Chondrocyte (in vitro differentiated cells): ENCODE measurements at places on chromosomes 2 and 18. TPM values are rescaled to one million over a fixed set of nuclear protein-coding genes. Genes with fewer than 3 reads are reported as not detected.

DNA sequence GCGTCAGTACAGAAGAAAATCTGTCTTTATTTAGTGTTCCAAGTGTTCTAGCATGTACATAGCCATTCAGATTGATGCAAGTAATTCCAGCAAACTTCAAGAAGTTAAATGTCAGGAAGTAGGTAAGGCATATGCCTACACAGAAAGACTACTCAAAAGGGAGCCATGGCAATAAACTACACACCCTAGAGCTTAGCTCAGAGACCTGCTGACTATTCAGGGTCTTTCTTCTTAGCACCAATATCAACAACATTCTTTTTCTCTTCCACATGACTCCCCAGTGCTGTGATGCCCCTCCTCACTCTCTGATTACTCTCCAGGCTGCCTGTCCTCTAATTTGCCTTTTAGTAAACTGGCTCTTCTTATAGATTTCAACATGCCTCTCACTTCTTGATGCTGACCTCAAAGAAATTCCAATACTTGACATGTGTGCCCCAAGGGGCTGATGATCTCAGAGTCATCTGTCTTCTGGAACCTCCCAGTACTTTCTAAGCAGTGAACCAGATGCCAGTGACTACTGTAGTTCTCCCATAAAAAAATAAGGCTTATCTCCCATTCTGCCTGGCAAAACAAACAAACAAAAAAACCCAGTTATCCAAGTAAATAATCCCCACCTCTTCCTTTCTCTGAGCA is 909.2 kb upstream of the FANCL start:
- no peaks in the 10 kb centered on the region for H3K36me3 ChIP-seq
- DNase-seq = no peak
- H3K4me3 ChIP-seq = no peak overlapping the region
- H3K4me1 ChIP-seq = no peaks in the 10 kb centered on the region
- H3K27me3 ChIP-seq = peaks cover 10% of the 10 kb centered on the region

Gene HOXD8
- not detected in 3 replicates for total RNA-seq

DNA sequence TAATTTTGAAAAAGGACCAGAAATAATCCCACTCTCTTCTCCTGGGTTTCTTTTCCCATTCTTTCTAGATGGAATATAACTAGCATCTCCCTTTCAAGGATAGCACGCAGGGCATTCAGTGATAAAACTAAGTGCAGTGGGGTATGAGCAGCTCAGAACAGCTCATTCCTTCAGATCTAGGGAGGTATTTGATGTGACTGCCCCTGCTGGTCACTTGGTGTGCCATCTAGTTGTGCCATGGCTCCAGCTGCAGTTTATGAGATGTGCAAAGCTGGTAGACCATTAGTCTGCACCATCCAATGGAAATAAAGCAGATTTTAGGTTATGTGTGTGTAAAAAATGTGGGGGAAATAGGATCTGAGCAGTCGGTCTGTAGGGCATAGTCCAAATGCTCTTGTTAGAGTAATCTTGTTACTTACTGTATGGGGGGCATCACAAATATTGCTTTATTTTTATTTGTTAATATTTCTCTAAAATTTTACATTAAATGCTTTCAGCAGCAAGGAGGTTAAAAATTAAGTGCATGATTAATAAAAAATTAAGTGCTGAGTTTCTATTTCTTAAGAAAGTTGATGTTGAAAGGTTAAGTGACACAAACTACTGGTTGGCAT is 38.9 kb downstream of the CTAGE1 start:
- H3K36me3 ChIP-seq = no peaks in the 10 kb centered on the region
- H3K27ac ChIP-seq = no peak overlapping the region
- no peak overlapping the region for H3K4me3 ChIP-seq

DNA sequence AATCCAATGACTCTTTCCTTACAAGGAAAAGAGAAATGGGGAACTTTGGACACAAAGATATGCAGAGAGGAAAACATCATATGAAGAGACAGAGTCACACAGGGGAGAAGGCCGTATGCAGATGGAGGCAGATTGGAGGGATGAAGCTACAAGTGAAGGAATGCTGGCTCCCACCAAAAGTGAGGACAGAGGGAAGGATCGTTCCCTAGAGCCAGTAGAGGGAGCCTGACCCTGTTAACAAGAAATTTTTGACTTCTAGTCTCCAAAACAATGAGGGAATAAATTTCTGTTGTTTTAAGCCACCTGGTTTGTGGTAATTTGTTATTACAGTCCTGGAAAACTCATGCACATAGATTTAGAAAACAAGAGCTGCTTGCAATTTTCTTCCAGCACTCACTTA is 169.3 kb downstream of the PMAIP1 start:
- no peak overlapping the region for H3K27ac ChIP-seq
- H3K4me3 ChIP-seq = no peak overlapping the region
- DNase-seq = no peak
- peaks cover 15% of the 10 kb centered on the region for H3K27me3 ChIP-seq
- no peaks in the 10 kb centered on the region for H3K36me3 ChIP-seq
- no peaks in the 10 kb centered on the region for H3K4me1 ChIP-seq

- DNase-seq = no peak
- H3K4me1 ChIP-seq = peaks cover 55% of the 10 kb centered on the region
- H3K27ac ChIP-seq = no peak overlapping the region
- no peaks in the 10 kb centered on the region for H3K36me3 ChIP-seq
Observed at GRCh38 chr2:68765739-68766375, 31.2 kb downstream of the ARHGAP25 start.

DNA sequence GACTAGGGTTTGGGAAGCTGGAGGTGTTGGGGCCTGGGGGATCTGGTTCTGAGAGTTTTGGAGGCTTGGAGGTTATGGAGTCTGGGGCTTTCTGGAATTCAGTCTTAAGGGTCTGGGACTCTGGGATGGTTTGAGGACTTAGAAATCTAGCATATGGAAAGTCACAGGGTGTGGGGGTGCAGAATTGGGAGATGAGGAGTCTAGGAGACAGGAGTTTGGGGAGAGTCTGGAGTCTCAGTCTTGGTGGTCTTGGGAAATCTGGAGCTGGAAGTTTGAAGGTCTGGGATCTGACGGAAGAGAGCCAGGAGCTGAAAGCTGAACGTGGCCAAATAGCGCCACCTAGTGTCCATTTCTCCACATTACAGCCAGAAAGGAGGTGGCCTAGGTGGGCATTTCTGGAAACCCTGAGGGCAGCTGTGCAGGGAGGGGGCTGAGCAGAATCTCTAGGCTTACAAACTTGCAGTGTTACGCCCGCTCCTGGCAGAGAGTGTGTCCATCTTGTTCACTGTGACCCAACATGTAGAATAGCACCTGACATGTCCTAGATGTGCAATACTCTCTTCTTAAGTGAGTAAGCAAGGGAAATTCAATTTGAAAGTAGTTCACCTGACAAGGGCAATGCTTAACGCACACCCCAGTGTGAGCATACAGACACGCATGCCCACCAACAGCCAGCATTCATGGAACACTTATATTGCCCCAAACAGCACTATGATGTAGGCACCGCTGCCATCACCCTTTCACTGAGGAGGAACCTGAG is 204.8 kb downstream of the TFCP2L1 start:
- H3K4me3 ChIP-seq = no peak overlapping the region
- H3K27me3 ChIP-seq = peaks cover 19% of the 10 kb centered on the region
- DNase-seq = no peak

Gene EIF2B4
- total RNA-seq = 43.1 to 46.2 TPM (median 44.0 TPM) in 3 replicates

Gene EMILIN2
- 2.2 to 9.9 TPM (median 9.3 TPM) in 3 replicates for total RNA-seq

DNA sequence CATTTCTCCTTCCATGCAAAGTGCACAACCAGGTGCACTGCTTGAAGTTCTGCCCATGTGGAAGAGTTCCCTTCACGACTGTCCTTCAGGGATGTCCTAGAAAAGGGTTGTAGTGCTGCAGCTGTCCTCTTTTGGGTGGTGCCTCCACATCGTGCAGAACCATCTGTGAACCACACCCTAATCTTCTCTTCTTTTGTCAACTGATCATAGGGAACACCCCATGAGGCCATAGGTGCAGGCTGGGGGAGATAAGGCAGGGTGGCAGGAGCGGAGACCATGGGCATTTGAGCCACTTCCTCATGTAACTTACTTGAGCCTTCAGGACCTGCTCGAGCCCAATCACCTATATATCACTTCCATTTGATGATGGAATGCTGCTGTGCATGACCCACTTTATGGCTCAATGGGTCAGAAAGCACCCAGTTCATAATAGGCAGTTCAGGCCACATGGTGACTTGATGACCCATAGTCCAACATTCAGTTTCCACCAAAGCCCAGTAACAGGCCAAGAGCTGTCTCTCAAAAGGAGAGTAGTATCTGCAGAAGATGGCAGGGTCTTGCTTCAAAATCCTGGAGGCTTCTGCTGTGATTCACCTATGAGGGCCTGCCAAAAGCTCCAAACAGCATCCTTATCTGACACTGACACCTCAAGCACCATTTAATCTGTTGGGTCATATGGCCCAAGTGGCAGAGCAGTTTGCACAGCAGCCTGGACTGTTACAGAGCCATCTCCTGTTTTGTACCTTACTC is 84.7 kb upstream of the CYRIA start:
- DNase-seq = no peak
- no peak overlapping the region for H3K4me3 ChIP-seq
- H3K36me3 ChIP-seq = no peaks in the 10 kb centered on the region
- H3K27me3 ChIP-seq = peaks cover 19% of the 10 kb centered on the region

DNA sequence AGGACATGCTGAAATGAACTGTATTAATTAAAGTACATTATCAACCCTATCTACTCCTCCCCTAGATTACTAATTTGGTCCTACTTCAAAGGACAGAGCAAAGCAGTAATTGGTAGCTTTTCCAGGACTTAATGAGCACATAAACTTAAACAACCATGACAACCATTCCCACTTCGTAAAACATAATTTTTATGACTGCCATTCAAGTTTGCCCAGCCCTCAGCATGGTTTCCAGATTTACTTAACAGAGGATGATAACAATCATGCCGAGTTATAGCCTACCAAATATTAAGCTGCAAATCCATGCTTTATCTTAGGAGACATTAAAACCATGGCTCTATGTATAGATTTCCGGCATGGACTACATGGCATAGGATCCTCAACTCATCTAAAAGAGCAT is 401.1 kb upstream of the CHAC2 start:
- no peaks in the 10 kb centered on the region for H3K36me3 ChIP-seq
- H3K27me3 ChIP-seq = peaks cover 2% of the 10 kb centered on the region
- no peak for DNase-seq
- no peak overlapping the region for H3K27ac ChIP-seq

- no peak for DNase-seq
- H3K27me3 ChIP-seq = no peaks in the 10 kb centered on the region
- H3K4me3 ChIP-seq = peak overlapping the region; percentile 17
- no peaks in the 10 kb centered on the region for H3K36me3 ChIP-seq
Observed at GRCh38 chr2:150125708-150126107, 361.8 kb downstream of the RND3 start.

GRCh38 chr2:224069172-224069571 is 30.1 kb upstream of the SERPINE2 start:
- no peaks in the 10 kb centered on the region for H3K27me3 ChIP-seq
- no peaks in the 10 kb centered on the region for H3K36me3 ChIP-seq
- DNase-seq = no peak
- H3K27ac ChIP-seq = no peak overlapping the region
- no peaks in the 10 kb centered on the region for H3K4me1 ChIP-seq

DNA sequence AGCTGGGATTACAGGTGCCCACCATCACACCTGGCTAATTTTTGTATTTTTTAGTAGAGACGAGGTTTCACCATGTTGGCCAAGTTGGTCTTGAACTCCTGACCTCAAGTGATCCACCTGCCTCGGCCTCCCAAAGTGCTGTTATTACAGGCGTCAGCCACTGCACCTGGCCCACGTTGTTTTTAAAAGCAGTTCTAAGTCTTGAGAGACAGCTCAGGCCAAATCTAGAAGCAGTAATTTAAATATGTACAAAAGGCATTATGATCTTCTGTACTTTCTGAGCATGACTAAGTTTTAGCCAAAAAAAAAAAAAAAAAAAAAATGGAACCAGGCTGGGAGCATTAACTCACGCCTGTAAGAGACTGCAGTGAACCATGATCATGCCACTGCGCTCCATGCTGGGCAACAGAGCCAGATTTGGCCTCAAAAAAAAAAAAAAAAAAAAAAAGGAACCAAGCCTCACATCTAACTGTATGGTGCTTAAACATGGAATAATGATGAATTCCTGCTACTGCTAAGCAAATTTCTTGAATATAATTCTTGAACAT is 4.0 kb downstream of the ABHD3 start:
- DNase-seq = no peak
- no peaks in the 10 kb centered on the region for H3K27me3 ChIP-seq
- peaks cover 13% of the 10 kb centered on the region for H3K4me1 ChIP-seq

DNA sequence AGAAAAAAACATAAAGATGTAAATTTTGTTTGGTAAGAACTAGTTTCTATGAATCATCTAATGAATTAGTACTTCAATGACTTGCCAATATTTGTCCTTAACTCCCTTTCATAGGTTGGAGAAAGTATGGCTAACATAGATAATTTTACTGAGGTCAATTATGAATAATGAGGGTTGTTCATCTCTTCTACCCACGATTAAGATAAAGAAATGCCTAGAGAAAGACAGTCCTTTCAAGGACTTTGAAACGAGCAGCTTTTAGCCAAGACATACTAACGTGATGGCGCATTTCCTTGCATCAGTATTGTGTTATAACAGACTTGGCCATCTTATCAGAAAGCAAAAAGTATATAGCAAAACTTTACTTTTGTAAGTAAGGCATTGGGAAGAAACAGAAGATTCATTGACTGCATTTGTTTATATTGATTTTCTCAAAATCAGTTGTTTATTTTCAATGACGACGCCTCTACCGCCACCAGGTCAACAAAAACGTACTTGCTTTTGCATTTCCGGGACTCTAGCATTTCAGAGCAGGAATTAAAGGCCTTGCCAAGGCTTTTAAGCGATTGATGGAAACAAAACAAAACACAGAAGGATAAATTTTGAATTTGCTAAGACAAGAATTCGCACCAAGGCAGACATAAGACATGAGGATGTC is 961 bp downstream of the RBM43 start:
- DNase-seq = no peak
- no peaks in the 10 kb centered on the region for H3K27me3 ChIP-seq
- peak overlapping the region; percentile 88 for H3K4me3 ChIP-seq

Gene IL1RL2
- 0.07 to 0.46 TPM in 2 of 3 replicates, not detected in the other for total RNA-seq

DNA sequence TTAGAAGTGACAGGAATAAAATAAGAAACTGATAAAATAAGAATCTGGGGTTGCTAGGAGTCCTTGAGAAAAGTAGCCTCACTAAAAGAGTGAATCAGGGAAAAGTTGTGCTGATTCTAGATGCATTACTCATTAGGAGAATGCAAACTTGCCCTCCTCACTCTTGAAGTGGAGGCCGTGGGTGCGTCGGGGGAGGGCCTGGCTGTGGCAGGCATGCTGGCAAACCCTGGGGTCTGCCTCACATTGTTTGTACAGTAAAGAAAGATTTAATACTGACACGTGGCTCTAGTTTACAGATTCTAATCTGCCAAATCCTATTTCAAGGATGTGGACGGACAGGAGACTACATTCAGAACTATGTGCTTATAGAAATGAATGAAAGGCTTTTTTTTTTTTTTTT is 41.9 kb downstream of the TANC1 start:
- no peaks in the 10 kb centered on the region for H3K27me3 ChIP-seq
- H3K4me3 ChIP-seq = peak overlapping the region; percentile 26
- no peak for DNase-seq
- peak overlapping the region; percentile 89 for H3K27ac ChIP-seq
- H3K4me1 ChIP-seq = peaks cover 35% of the 10 kb centered on the region
- H3K36me3 ChIP-seq = peaks cover 11% of the 10 kb centered on the region

GRCh38 chr18:21267400-21267799 is 25.4 kb downstream of the GREB1L start:
- no peak overlapping the region for H3K4me3 ChIP-seq
- H3K27ac ChIP-seq = no peak overlapping the region
- peaks cover 56% of the 10 kb centered on the region for H3K4me1 ChIP-seq
- no peaks in the 10 kb centered on the region for H3K27me3 ChIP-seq

GRCh38 chr18:47526147-47526546 is 274.7 kb upstream of the SKOR2 start:
- no peak overlapping the region for H3K4me3 ChIP-seq
- H3K36me3 ChIP-seq = no peaks in the 10 kb centered on the region
- H3K27me3 ChIP-seq = peaks cover 3% of the 10 kb centered on the region
- H3K27ac ChIP-seq = no peak overlapping the region
- no peak for DNase-seq
- H3K4me1 ChIP-seq = no peaks in the 10 kb centered on the region
